ENCODE measurements at places on chromosomes 13 and 19.

DNA sequence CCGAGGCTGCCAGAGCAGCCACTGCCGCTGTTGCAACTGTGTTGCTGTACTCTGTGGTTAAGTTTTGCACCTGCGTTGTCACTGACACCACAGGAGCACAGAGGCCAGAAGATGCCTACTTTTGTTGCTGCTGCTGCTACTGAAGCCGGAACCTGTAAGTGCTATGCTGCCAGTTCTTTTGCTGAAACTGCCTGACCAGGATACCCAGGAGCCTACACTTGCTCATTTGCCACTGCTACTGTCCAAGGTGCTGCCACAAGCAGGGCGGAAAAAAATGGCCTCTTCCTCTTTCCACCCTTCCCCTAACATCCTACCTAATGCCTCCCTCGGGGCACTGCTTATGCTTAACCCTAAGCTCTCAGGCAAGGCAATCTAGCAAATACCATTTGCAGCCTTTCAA, 29.0 kb upstream of the NBEA start:
- no peak for DNase-seq

DNA sequence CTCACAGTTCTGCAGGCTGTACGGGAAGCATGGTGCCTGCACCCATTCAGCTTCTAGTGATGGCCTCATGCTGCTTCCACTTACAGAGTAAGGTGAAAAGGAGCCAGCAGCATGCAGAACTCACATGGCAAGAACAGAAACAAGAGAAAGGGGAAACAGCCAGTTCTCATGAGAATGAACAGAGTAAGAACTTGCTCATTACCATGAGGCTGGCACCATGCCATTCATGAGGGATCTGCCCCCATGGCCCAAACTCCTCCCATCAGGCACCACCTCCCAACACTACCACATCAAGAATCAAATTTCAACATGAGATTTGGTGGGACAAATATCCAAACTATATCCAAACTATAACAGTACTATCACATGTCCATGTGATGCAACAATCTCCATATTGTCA, 72.1 kb downstream of the KATNAL1 start:
- DNase-seq, result no peak

GRCh38 chr19:11446652-11447301, 11.3 kb downstream of the PRKCSH start:
- DNase-seq, result peak; percentile 17

DNA sequence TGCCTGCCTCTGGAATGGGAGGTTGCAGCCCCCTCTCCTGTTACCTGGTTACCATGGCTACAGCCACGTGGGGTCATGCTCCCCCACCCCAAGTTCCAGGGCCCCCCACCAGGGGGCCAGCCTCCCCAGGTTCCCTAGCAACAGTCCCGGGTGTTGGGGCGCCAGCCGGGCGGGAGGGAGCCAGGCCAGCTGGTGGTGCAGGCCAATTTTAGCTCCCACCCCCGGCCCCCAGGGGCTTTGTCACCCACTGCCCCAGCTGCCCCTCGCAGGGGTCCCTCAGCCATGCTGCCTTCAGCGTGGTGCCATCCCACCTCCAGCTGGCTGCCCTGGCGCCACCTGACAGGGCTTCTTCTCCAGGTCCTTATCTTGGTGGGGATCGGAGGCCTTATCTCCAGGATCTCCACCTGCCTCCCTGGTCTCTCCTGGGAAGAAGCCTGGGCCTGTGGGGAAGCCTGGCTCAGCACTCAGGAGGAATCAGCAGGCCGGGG, 3.0 kb downstream of the MARK4 start:
- DNase-seq, result no peak

DNA sequence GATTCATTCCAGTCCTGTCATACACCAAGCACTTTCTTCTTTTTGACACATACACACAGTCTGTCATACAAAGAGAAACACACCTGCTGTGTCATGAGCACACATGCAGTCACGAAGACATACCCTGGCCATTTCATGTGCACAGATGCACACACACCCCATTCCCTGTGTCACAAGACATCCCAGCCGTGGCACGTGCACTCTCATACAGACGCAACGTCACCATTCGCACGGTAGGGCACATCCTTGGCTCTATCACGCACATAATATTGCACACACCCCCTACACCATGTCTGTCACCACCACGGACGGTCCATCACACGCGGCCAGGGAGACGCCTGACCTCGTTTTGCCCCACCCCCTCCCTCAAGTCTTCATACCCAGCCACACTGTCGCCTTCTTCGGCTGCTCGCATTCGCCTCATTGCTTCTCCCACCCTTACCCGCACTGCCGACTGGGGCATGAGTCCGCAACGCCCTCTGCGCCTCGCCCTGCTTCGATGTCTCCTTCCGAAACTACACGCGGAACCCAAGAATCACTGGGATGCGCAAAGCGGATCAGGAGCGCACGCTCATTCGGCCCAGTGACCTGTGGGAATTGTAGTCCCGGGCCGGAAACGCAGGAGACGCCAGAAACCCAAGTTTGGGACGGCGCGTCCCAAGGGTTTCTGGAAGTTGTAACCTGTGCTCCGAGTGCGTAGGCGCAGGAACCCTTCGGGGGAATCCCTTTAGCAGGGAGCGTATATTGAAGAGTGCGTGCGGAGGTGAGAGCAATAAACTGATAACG, 6.8 kb upstream of the ZNF283 start:
- DNase-seq, result no peak

DNA sequence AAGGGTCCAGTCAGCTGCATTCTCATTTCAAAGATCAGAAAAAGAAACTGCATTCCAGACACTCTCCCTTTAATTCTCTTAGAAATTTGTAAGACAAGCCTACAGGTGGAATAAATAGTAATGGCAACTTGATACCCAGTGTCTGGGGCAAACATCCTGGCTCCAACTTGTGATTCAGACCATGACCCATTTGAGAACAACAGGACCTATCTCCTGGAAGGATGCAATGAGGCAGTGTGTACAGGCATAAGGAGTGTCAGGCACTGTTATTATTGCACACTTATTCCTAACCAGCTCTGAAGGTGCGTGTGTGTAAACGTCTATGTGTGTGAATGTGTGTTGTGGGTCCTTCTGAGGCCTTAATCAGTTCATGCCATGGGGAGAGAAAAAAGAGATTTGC, 13.9 kb downstream of the ERICH6B start:
- DNase-seq, result no peak

DNA sequence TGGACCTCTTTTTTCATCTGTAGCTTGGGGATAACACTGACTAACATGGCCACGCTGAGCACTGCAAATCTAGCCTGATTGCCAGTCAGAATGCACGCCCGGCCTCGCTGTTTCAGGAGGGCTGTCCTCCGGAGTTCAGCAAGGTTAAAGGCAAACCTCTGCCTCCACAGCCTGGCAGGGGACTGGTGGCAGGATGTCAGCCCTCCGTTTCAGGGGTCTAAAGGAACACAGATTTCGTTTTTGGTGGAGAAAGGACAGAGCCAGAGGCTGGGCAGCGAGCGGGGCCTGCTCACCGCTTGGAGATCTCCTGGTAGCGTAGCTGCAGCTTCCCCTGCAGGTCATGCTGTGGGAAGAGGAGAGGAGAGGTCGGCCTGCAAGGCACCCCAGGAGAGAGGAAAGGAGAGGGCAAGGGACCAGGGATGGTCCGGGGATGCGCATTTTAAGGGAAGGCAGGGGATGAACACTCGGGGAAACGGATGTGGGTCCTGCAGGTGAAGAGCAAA, 560 bp downstream of the NDUFA7 start:
- no peak for DNase-seq

DNA sequence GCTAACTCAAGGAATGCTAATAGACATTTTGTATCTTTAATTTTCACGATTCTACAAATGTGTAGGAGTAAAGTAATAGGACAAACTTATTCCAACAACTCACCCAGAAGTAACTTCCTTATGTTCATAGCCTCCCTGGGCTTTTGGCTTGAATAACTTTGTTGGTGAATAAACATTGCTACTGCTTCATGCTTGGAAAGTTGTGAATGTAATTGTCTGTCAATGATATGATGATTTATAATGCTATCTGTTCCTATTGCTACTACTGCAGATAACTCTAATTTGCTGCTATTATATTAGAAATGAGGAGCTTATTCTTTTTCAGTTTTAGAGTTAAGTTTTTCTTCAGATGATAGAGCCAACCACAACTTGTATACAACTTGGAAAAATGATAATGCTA, 307.7 kb downstream of the PCDH9 start:
- DNase-seq, result no peak

- DNase-seq, result peak; percentile 74
Observed at GRCh38 chr13:78121459-78122348, 203.1 kb upstream of the EDNRB start.

GRCh38 chr13:102645701-102646100, 48.9 kb downstream of the TPP2 start:
- no peak for DNase-seq

- DNase-seq, result no peak
Observed at GRCh38 chr19:57244513-57244912, 4.1 kb downstream of the ZNF805 start.

DNA sequence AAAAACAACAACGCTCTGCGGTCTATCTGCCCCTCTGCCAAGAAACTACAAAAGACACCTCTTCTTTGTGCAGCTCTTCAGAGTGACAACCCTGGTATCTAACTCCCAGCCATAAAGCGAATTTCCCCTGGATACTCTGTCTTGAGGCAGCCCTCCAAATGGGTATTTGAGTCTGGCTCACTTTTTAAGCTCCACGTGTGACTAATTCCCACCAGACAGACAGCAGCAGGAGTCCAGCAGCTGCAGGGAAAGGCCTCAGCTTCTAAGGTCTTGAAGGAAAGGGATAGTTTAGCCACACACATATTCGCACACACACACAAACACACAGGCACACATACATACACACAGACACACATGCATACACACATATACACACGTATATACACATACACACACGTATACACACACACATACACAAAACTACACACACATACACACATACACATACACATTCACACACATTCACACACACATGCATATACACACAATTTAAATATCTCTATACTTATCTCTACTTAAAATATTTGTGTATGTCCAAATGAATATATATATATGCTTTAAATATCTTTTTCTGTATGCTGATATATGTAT, 188.8 kb downstream of the TSHZ3 start:
- no peak for DNase-seq

GRCh38 chr19:36916991-36917390, 859 bp downstream of the ZNF568 start:
- no peak for DNase-seq

DNA sequence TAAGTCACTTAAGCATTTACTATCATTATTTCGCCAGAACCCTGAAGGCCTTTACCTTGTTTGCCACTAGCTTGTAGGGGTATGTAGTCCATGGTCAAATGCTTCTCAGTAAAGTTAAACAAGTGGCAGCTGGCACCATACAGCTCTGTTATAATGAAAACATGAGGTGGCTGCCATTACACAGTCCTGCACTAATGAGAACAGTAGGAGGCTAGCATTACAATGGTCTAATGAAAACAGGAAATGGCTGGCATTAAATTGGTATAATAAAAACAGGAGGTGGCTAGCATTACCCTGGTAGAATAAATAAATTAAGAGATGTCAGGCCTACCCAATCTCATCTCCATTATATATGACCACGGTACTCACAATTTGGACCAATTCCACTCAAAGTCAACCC, 107.5 kb downstream of the PCDH17 start:
- DNase-seq, result no peak

GRCh38 chr13:73335944-73336343, 277.1 kb downstream of the KLF5 start:
- no peak for DNase-seq

- DNase-seq, result no peak
Observed at GRCh38 chr19:48258350-48258749, 2.6 kb upstream of the CARD8 start.

DNA sequence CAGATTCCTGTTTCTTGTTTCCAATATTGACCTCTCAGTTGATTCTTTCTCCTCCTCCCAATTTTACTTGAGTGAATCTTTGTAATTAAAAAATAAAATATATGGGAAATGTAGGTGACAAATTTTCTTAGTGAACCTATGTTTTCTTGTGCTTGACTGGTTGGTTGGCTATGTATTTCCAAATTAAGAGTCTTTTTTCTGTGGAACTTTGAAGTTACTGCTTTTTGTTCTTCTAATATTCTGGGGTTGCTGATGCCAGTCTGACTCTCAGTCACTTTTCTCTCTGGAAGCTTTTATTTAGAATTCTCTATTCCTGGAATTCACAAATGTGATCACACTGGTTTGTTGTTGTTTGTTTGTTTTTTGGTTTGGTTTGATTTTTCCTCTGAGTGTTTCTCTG, 9.8 kb downstream of the LSM14A start:
- DNase-seq, result no peak

- DNase-seq, result no peak
Observed at GRCh38 chr13:102504002-102504401, 92.8 kb upstream of the TPP2 start.

DNA sequence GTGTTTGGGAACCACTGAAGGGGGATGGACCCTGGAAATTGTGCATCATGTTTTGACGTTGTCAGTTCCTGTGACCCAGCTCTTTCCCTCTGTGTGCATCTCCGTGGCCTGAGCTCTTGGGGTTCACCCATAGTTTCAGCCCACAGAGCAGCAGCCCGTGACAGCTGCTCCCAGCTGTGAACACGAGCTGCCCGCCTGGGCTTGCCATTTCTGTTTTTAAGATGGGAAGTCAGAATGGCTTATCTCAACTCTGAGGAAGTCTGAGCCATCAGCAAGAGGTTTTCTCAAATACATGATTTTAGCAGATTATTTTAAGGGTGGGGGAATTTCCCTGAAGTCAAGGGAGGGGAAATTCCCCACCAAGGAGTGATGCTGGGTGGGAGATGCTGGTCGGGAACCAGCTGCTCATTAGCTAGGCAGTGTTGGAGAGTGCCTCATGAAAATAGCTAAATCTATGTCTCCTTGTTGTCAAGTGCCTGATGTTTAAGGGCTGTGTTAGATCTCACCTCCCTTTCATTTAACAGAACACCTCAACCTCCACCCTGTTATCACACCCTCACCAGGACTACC, 34.8 kb upstream of the C1QTNF9 start:
- no peak for DNase-seq

GRCh38 chr13:22880741-22881720, 299.7 kb upstream of the SGCG start:
- no peak for DNase-seq

All from AML-193 (cell line).